ENCODE measurements at places on chromosomes 16 and 17.

DNA sequence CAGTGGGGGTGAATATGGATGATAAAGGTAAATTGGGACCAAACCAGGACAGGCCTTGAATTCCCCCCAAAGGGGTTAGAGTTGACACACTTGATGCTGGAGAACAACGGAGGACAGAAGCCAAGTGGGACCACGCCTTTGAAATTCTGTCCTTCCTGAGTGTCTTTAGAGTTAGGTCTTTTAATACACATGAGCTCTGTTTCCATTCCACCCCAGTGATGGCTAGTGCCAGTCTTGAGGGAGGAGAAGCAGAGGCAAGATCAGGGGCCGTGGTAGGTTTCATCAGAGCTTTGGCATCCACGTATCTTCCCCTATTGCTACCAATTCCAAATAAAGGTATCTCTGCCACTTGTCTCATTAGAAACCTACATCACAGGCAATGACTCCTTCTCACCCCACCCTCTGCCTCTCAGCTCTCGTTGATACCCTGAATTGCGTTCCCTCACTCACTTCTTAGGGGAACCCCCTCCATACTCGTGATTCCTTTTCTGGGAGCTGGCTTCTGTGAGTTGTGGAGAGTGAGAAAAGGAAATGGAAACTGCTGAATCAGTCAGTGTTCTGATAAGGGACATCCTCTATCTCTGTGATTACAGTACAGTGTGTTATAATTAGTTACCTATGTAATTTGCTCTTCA, 2.4 kb upstream of the CCL3L1 start:
- DNase-seq: no peak

DNA sequence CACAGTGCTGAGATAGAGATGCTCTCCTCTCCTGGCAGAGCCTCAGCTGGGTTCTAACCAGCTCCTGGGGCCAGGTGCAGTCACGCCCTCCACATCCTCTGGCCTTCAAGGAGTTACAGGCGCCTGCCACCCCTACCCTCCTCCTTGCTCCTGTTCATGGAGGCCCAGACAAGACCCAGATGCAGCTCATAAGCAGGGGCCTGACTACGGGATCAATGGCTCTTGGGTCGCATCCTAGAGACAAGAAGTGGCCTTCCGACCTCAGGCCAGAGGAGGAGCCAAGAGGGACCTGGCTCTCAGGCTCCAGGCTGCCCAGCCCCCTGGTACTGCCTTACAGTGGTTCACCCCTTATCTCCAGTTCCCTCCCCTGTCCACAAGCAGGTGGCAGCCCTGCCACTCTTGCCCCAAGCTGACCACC, 23.0 kb downstream of the ARHGAP27 start:
- no peak for DNase-seq

DNA sequence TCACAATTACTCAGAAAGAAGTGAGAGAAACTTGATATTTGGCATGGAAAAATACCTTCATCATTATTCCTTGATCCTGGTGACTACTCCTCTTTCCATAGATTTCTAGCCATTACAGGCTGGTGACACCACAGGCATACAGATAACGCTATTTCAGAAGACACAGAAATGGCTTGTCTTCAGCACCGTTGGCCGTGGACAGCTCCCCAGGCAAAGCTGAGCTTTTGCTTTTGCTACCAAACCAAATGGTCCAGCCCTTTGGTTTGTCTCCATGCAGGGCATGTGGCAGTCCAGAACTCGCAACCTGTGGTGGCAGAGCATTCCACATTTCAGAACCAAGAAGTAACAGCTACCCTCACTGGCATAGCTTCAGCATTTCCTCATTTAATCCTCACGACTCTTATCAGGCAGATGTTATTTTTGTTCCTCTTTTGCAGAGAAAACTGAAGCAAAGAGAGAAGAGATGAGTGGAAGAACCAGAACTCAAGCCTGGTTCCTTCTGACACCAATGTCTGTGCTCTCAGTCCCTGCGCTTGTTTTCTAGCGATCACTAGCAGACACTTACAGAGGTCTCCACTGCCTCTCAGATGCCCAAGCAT, 55.5 kb downstream of the HS3ST4 start:
- no peak for DNase-seq

GRCh38 chr17:72053449-72053848, 67.4 kb upstream of the SOX9 start:
- no peak for DNase-seq

DNA sequence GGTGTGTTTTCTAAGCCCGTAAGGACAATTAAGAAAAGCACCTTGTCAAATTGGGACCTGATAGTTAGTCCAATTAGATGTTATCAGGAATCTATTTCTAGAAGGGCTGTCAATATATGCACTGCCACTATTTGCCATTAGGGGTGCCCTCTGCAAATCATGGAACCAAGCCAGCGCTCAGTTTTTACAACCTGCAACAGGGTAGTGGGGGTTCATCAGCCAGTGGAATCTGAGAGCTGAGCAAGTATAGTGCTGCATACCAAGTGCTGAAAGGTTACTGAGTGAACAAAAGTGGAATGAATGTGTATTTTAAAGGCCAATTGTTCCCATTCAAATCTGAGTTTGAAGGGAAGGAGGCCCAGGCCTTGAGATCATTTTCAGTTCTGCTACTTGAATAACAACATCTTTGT, 10.4 kb downstream of the PRR11 start:
- peak; percentile 51 for DNase-seq

- DNase-seq: no peak
Measured at GRCh38 chr17:8320990-8321389, 10.9 kb downstream of the ARHGEF15 start.

DNA sequence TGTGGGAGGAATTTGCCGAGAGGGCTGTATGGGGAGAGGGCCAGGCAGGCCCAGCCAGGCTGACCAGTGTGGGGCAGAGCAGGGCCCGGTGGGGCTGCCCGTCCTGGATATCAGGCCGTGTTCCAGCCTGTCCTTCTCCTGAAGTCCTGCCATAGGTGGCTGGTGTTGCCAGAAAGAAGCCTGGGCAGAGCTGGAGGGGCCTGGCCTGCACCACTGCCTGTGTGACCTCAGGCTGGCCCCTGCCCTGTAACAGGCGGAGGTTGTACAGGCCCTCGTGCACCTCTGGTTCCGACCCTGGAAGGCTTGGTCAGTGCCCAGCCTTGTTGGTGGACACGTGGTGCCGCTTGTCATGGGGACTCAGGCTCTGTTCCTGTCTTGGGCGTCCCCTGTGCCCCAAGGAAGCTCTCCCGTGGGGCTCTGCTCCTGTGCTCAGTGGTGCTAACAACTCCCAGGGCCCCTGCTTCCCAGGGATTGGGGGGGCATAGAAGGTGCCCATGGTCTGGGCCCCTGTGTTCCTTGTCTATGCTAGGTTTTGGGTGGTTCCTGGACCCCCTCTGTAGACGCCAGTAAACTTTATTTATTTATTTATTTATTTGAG, 33.3 kb downstream of the ADCY7 start:
- no peak for DNase-seq

- peak; percentile 34 for DNase-seq
Measured at GRCh38 chr17:77842528-77843147, 115.9 kb upstream of the TNRC6C start.

- DNase-seq: peak; percentile 33
Measured at GRCh38 chr17:35052241-35052610, 11.3 kb downstream of the RFFL start.

DNA sequence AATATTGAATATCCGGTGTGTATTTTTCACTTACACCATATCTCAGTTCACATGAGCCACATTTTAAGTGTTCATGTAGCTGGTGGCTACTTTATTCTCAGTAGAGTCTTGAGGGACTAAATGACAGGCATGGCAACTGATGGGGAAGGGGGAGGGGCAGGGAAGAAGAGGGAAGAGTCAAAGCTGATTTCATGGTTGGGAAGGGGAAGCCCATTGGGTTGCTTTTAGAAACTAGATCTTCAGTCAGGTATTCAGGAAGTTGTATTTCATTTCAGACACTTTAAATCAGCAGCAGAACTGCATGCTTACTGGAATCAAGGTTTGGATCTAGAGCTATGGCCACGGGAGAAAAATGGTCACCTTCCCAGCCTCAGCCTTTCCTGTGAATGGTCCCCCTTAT, 2.9 kb upstream of the WIPI1 start:
- no peak for DNase-seq

- peak; percentile 54 for DNase-seq
Measured at GRCh38 chr17:9346296-9346926, 229.2 kb downstream of the STX8 start.

- no peak for DNase-seq
Measured at GRCh38 chr16:31568577-31569359, 41.1 kb downstream of the AHSP start.

GRCh38 chr16:68233835-68234187, 2.1 kb downstream of the ESRP2 start:
- no peak for DNase-seq

- DNase-seq: no peak
Measured at GRCh38 chr16:1985466-1986150, 1.6 kb downstream of the GFER start.

GRCh38 chr16:81523387-81524115, 78.9 kb downstream of the CMIP start:
- peak; percentile 72 for DNase-seq

DNA sequence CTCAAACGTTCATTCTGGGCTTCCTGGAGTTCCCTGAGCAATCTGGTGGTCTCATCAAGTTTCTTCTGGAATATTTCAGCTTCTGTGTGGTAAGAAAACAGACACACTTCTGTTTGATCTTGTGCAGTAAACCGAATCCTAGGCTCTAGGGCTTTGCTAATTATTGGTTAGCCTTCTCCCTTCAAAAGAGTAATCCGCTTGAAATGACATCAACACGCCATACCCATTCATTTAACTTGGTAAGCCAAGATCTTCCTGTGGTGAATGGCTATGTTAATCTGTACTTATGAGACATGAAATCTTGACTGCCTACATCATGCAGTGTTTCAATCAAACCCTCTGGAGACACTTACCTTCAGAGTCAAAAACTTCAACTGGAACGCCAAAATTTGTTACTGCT, 48.5 kb downstream of the BRD7 start:
- DNase-seq: no peak

DNA sequence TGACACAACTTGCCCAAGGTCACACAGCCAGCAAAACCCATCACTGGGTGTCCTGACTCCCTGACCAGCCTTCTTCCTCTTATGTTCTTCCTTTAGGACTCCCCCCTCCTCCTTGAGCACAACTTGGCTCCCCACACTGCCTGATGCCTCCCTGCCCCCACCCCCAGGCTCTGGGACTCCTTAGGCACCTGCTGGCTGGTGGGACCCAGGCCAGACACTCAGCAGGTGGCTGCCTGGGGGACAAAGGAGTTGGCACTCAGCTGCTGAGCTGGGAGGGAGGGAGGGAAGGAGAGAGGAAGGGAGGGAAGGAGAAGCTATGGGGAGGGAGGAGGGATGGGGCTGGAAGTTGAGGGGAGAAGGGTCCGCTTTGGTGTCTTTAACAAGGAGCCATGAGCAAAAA, 8.0 kb downstream of the SEZ6 start:
- no peak for DNase-seq

GRCh38 chr16:30569746-30570635, 1.5 kb downstream of the ZNF688 start:
- DNase-seq: no peak

DNA sequence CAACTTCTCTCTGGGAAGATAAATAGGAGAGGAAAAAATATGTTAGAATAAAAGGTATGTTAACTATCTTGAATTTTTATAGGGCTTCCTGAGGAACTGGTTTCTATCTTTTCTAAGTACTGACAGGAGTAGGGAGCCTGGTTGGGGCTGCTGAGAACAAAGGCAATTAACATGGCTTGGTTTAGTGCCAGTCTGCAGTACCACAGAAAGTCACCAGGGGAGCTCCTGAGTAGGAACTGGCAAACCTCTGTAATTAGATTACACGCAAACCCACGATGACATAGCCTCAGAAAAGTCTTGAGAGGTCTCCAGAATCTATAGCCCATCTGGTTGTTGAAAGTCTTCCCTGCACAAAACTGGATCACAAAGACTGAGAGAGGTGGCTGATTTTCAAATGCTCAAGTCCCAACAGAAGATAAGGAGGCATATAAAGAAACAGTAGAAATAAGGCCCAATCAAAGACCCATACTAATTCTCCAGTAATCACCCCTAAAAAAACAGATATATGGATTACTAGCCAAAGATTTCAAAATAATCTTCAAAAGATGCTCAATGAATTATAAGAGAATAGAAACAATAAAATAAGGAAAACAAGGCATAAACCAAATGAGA, 11.7 kb upstream of the CNTNAP4 start:
- no peak for DNase-seq

DNA sequence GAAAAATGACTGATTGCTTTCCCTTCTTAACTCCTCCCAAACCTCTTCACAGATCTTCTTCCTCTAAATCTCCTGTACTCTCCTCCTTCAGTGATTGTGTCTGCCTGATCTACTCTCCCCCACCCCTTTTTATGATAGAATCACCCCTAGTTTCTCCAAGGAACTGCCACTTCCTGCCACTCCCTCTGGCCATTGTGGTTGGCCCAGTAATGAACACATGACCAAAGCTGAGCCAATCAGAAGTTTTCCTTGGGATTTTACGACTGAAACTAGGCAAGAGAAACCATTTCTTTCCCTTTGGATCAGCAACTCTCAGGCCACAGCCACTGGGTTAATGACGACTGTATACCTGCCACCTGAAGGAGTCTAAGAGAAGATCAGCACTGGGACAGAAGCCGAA, 15.9 kb downstream of the IRX3 start:
- no peak for DNase-seq

GRCh38 chr16:50316848-50317630, 50.7 kb downstream of the ADCY7 start:
- DNase-seq: no peak

DNA sequence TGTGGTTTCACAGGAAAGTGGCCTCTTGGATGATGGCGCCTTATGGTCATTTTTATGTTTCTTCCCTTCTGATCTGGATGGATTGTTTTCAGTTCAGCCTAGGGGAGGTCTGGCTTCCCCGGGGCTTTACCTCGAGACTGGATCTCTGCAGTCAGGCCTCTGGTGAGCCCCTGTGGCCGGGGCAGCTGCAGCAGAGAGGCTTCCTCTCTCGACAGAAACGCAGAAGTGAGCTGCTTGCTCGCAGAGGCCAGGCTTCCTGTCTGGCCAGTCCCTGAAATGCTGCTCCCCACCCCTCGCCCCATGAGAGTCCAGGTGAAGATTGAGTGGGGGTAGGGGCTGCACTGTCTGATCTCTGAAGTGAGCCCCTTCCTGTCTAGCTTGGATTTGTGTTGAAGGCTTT, 44.0 kb downstream of the PLCG2 start:
- DNase-seq: no peak

DNA sequence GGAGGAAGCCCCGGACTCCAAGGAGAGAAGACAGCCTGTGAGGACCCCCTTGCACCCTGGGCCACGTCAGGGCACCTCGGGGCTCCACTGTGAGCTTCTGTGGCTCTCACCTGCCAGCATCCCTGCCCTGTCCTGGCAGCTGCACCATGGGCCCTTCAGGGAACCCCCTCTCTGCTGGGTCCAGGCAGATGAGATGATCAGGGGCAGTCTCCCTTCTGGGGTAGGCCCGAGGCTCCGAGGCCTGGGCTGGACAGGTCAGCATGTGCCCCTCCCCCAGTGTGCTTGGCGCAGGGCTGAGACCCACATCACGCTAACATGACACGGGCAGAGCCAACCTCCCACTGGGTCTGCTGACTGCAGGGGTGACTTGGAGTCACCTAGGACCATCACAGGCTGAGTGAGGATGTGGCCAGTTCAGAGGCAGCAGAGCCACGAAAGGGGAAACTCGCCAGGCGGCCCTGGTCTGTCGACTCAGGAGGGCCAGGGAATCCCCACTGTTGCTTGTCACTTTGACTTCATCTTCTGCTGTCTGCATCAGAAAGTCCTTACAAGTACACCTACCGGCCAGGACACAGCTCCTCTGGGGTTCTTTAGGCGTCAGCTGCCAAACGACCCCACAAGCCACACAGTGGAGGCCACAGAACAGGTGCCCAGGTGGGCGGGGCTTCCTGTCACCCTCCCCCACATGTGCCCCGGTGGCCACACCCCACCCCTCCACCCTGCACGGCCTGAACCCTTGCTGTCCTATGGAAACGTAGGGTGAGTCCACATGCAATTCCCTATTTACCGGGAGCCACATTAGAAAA, 2.2 kb downstream of the GALNS start:
- DNase-seq: no peak

Measured in brain microvascular endothelial cell (primary cell).